ENCODE measurements at places on chromosomes 5 and 9.

DNA sequence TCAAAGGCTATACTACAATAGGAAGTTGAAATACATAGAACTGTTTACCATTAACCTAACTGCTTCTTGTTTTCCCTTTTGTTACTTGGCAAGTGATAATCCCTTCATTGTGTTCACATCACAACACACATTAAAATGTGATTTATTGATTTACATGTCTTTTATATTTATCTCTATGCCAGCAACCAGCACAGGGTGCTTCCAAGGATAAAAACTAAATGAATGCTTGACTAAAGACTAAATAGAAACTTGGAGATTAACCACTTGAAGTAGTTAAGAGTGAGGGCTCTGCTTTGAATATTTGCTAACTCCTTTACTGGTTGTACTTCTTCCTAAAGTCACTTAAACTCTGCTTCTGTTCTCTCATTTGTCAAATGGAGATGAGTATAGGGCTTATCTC is 1730.6 kb downstream of the EFNA5 start:
- DNase-seq: no peak

- no peak for DNase-seq
These were observed 64.5 kb downstream of the CEP120 start for GRCh38 chr5:123358751-123359150.

DNA sequence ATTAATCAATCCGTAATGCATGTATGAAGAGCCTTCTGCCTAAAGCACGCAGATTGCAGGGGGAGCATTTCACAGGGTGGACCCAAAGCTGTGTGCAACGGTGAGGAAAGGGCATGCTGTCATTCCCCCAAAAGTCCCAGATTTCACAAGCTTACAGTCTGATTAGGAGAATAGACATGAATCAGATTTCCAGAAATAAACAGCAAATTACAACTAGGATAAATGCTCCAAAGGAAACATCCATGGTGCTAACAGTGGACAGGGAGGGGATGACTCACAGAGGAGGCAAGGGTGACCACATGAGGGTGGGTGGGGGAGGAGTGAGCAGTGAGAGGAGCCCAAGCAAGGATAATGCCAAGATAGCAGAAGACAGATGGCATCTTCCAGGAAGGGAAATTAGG is 258.4 kb upstream of the TAS2R1 start:
- DNase-seq: no peak

DNA sequence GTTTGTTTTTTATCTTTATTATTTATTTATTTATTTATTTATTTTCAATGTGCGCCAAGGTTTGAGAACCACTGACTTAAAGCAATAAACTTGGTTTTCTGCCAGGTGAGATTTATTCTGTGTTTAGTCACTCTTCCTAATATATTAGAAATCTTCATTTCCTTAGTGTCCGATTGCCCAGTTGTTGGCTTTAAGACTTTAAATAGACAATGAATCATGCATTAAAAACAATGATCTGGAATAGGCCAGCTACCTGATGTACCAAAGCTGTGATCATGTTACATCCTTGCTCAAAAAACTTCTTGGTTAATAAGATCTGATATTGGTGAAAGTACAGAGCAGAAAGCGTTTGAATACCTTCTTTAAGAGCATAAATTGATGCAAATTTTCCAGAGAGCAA is 52.1 kb upstream of the ERBIN start:
- no peak for DNase-seq

DNA sequence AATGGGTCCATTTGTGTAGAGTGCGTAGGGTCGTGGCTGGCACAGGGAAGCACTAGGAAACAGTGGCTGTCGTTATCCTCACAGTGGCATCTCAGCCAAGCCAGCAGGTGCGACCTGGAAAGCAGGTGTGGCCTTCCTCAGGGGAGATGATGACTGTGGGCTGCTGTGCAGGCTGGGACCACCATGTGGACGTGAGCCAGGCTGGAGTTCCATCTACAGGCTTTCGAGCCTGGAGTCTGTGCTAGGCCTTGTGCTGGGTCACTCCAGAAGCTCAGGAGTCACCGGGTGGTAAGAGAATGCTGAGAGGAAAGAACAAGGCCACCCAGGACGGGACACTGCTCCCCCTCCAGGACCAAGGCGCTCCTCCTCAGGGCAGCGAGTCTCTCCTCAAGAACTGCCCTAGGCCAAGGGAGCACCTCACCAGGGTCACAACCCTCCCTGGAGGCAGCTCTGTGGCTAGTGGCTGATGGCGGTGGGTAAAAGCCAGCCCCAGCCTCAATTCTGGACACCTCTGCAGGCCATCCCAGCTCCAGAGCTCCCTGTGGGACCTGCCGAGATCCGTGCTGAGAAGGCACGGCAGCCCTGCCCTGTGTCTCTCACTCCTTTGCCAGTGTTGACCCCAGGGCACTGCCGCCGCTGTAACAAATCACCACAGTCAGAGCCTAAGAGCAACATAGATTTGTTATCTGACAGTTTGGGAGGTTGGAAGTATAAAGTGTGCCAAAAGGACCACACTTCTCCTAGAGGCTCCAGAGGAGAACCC is 36.0 kb downstream of the WHRN start:
- DNase-seq: no peak

- DNase-seq: no peak
These were observed 670 bp upstream of the PURA start for GRCh38 chr5:140113180-140113698.

DNA sequence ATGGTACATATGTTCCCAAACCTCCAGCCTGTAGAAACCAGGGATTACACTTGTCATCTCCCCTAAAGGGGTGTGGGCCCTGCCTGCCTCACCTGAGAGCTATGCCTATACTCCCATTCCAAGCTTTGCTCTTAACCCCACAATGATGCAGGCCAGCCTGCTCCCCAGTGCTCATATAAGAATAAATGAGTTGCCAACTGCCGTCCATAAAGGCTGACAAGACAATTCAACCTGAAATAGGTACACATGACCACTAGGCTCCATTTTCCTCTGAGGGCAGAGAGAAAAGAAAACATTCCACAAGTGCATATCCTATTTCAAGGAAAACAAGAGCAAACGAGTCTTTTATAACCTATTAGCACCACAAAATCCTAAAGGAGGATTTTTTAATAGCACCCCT is 28.4 kb downstream of the SKP1 start:
- no peak for DNase-seq

GRCh38 chr5:67901814-67902496 is 313.6 kb upstream of the PIK3R1 start:
- no peak for DNase-seq

GRCh38 chr9:127854184-127854806 is at the start of gene ENG:
Gene ENG, minus strand, starts transcription at chr9:127854658. Its CDS starts 303 bp downstream, at chr9:127854355.
- peak; percentile 27 for DNase-seq

DNA sequence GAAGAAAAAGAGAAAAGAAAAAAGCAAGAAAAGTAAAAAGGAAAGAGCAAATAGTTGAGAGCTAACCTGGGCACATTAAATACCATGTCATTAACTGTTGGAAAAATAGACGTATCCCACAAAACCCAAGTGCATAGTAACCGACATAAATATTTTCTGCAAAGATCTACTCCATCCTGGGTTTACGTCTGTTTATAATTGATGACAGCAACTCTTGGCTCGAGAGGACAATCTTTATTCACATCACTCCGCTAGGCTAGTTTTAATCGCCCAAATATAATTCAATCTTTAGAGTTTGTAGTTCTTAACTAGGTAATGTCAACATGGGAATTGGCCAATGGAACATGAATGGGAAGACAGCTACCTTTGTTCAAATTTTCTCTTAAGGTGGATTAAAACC is 321.7 kb upstream of the TNC start:
- DNase-seq: no peak

- DNase-seq: no peak
These were observed 280.2 kb upstream of the CLINT1 start for GRCh38 chr5:158139161-158139560.

DNA sequence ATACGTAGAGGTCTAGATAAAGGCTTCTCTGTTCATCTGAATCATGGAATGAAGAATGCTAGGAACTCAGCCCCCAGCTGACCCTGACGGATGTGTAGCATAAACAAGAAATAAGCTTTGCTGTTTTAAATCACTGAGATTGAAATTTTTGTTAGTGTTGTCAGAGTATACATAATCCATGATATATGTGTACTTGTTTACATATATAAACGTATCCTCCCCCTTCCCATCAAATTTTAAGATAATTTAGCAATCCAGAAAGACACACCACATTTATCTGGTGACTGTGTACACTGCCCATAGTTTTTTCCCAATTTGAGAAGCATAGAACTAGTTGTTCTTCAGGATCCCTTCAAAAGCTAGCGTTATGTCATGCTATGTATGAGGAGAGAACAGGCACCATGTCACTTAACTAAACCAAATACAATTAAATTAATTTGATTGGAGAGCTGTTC is 80.8 kb upstream of the OSMR start:
- DNase-seq: no peak

GRCh38 chr5:95565280-95565920 is 10.5 kb downstream of the ARSK start:
- no peak for DNase-seq

DNA sequence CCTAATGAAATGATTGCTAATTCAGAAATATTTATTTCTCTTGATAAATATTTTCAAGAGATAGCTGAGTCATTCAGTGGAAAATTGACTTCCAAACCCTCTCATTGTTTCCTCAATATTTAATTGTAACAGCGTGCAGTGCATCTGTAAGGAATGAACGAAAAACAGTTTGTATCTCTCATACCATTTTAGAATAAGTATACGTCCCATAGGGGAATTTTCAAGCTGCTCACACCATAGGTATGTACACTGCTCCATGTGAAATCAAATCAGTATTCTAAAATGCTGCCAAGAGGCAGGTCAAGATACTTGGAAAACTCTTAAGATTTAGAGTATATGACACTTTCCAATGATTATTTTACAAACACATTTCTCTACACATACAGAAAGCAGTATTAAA is 202.2 kb downstream of the ARL15 start:
- DNase-seq: no peak
